Stimulated activated CD8-positive, alpha-beta memory T cell treated with anti-CD3 and anti-CD28 coated beads, Interleukin-4, amount 100 ng/mL, for 48 hours (primary cell): ENCODE measurements at places on chromosomes 5 and 9.

DNA sequence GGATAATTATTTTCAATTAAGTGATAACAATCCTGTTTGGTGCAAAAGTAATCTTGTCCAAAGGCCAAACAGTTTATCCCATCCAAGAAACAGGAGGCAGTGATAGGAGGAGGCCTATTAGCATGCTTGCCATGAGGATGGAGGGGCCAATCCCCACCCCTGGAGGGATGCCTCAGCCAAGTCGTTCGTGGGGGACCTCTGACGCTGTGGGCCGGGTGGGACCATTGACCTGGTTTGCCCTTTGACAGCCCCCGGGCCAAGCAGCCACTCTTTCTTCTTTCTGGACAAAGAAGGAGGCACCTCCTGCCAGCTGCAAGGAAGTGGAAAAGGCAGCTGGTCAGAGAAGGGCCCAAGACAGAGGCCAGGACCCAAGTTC, 39.5 kb upstream of the GRHPR start:
- no peak for DNase-seq

- DNase-seq: no peak
These were observed 73.2 kb downstream of the MAT2B start for GRCh38 chr5:163578652-163579051.

- no peak for DNase-seq
These were observed 497.0 kb downstream of the RAB3C start for GRCh38 chr5:59079622-59080620.

DNA sequence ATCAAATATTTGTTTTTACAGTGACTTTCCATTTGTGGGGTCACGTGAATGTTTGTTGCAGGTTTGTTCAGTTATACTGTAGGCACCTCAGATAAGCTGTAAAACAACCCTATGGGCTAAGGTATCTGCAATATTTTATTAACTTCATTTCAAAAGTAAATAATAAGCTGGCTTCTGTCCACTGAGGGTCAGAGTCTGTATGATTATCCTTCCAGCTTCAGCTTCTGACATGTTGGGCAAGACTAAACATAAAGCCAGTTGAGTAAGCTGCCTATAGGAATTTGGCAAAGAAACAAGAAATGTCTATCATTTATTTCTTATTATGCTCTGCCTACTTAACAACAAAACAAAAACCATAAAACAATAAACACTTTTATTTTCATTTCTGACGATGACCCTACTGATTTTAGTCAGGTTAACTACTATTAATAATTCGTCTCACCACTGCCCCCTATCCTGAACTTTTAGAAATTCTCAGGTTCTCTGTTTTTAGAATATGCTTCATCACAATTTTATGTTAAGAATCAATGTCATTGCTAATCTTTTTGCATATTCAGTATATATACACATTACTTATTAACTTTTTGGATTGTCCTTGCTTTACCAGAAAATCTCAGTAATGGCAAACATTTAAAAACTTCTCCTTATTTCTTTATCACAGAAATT, 413.6 kb upstream of the ADAMTSL1 start:
- DNase-seq: no peak

DNA sequence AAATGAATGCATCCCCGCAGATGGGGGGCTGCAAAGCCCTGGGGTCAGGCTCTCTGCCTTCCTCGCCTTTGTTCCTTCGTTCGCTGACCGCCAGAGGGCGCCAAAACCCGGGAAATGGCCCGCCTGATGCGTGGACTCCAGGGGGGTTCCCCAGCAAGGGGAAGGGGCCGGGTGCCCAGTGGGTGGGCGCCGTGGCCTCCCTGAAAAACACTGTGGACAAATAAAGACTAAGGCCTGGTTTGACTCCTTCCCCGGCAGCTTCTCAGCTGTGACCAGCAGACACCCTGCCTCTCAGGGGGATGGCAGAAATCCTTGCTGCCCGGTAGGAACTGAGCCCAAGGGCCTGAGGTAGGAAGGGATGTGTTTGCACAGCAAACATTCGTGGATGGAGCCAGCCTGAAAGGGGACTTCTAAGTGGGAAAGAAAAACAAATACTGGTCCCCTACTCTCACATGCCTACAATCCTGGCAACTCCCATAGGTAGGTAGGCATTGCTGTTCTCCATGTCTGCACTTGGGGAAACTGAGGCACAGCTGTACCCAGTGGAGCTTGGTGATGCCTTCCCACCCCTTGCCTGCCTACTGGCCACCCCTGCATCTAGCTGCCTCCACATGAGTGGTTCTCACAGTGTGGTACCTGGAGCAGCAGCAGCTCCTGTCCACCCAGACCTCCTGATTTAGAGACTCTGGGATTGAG, 57.7 kb downstream of the DUSP1 start:
- DNase-seq: peak; percentile 88

DNA sequence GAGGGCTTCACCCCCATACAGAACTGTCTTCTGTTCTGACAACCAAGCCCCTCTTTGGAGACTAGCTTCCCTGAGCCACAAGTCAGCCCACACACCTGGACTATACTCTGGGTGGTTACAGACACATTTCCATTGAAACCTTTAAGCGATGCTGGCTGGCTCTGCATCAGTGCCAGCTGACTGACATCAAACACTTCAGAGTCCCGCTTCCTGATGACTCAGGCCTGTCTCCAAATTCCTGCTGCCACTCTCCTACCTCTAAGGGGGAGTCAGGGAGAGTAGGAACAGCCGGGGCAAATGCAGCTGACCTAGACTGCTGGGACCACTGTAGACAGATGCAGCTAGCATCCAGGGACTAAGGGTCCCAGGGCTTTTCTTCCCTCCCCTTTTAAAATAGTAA, 59.4 kb downstream of the SIL1 start:
- no peak for DNase-seq

GRCh38 chr5:151537044-151537443, 54.1 kb downstream of the FAT2 start:
- no peak for DNase-seq

DNA sequence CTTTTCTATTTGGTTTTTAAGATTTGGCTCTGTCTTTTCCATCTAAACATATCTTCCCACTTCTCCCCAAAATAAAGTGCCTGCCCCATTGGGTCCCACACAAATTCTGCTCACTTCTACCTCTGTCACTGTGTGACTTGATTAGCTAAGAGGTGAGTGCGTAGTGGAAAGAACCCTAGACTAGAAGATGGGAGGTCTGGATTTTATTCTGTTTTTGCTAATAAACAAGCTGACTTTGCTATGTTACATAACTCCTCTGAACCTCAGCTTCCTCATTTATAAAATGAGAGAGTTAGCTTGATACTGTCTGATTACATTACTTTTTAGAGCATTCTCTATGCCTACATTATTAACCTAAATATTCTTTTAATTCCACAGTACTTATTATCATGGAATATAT, 51.3 kb upstream of the PTGER4 start:
- DNase-seq: no peak

- DNase-seq: no peak
These were observed 54.7 kb downstream of the SEMA4D start for GRCh38 chr9:89442981-89443814.

DNA sequence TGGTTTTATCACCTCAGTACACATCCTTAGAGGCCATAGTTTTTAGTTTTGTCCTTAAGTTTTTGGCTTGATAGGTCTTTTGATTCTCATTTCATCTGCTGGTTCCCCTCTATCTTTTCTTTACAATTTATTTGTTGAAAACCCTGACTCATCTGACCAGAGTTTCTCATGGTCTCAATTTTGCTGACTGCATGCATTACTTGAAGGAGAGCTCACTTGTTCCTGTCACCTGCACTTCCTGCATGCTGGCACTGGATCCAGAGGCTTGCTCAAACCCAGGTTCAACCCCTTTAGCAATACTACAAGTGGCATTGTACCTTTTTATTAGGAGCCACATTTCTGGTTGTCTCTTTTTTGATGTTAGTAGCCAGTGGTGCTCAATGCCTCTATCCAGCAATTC, 26.7 kb downstream of the FBXO10 start:
- DNase-seq: no peak

DNA sequence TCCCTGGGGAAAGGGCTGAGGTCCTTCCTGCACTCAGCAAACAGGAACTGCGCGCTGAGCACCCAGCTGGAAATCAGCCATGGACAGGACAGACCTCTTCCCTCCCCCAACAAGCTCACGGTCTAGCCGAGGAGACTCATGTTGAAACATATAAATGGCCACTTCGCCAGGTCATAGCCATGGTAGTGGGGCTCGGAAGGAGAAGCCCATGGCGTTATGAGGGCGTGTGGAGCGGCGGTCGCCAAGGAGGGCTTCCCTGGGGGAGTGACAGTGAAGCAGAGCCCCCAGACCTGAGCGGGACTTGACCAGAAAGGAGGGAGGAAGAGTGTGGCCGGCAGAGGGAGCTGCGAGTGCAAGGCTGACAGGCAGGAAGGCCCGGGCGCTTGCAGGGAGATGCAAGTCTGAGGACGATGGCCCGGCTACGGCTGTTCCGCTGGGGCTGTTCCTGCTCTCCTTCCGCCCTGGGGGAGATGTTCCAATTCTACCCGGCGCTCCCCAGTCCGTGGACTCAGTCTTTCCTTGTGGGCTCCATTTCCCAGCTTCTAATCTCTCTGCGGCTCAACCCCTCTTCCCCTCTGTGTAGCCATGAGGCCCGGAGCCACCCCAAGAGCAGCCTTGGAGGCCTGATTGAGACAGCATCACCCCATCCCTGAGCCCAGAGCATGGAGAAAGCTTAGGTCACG, 43.9 kb upstream of the PRRC2B start:
- DNase-seq: peak; percentile 93

DNA sequence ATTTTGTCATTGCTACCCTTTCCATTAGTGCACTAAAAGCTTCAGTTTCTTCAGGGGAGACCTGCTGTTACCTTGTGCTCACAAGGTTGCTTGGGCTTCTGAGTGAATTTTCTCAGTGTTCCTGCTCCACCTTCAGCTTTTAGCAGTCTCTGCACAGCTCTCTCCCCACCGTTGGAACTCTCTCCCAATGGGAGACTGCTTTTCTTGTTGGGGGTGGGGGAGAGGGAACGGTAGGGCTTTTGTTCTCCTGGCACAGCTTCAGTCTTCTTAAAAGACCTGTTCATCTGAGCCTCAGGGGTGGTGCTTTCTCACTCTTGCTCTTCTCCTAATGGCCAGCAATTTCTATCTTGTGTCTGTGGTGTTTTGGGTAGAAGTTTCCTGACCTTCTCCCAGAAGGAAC, 915.7 kb downstream of the EFNA5 start:
- DNase-seq: no peak

- no peak for DNase-seq
These were observed 70.1 kb upstream of the CNOT6 start for GRCh38 chr5:180424094-180424493.

GRCh38 chr5:154002511-154003020, 36.1 kb downstream of the FAM114A2 start:
- DNase-seq: no peak

GRCh38 chr5:113381791-113382190, 53.0 kb downstream of the TSSK1B start:
- no peak for DNase-seq

- no peak for DNase-seq
These were observed 1791.1 kb downstream of the MAT2B start for GRCh38 chr5:165296401-165297130.

DNA sequence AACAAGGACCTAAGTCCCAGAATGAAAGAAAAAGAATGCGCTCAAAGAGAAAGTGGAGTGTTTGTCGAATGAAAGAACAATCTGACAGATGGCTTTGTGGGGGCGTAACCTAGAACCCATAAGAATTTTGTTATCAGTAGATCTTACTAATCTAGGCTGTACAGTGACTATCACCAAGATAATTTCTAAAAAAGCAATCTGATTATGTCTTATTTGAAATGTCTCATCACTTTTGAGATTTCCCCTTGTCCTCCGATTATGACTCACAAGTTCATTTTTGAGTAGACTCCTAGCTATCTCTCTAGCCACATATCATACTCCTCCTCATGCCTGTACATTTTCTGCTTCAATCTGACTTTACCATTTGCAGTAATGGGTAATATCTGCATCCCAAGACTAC, 135.6 kb upstream of the SMARCA2 start:
- no peak for DNase-seq

- DNase-seq: no peak
These were observed 215.0 kb downstream of the CNTLN start for GRCh38 chr9:17349831-17350230.

- no peak for DNase-seq
These were observed 1.3 kb downstream of the RASA1 start for GRCh38 chr5:87268970-87269377.

DNA sequence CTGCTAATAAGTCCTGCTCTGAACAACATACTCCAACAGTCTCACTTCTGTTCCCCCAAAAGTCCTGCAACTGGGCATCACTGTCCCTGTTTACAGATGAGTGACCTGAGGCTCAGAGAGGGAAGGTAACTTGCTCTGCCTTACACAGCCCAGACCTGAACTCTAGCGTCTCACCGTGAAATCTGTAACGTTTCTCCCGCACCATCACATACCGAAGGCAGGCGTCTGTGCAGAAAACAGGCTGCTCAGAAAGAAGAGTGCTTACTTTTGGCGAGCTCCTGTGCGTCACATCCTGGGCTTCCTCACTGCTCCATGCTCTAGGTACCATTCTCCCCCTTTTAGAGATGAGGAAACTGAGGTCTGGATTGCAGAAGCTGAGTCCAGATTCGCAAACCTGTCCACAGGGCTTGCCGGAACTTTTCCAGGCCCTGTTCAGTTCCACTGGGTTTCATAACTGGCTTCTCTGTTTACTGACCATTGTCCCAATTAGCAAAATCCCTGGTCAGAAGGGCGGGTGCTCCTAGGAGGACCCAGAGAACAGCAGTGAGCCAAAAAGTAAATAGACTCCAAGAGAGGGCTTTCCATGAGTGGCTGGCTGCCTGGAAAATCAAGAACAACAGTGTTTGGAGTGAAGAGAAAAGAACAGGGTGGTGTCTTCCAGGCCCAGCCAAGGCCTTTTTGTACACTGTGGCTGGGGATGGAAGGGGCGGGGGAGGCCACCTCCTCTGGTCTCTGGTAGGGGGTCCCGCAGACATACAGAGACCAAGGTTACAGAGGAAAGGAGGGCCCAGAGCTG, 27.1 kb downstream of the GSN start:
- no peak for DNase-seq

- no peak for DNase-seq
These were observed 30.3 kb upstream of the UHRF2 start for GRCh38 chr9:6382681-6383080.
